Cortex of kidney (tissue), 1 donor: ENCODE measurements at places on chromosomes 3 and 15.

GRCh38 chr3:129734449-129734848 lies 128.0 kb upstream of the PLXND1 start:
- no peak for DNase-seq

- no peak for DNase-seq
Observed at GRCh38 chr15:44719293-44719999, 8.1 kb downstream of the B2M start.

DNA sequence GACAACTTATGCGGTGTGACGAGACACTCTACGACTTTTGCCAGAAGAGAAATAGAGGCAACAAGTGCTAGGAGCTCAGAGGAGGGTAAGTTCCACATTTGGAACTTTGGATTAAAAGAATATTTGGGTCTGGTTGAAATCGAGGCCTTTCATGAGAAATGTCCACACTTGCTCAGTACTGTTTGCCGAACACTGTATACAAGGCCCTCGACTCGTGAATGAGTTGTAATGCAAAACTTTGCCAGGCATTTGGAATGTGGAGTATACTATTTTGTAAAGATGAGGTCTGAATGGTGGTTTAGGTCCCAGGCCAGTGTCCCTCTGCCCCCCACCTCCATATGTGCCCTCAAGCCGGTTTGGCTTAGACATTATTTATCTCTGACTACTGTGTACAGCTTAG lies 73.9 kb downstream of the IGF1R start:
- DNase-seq = no peak

DNA sequence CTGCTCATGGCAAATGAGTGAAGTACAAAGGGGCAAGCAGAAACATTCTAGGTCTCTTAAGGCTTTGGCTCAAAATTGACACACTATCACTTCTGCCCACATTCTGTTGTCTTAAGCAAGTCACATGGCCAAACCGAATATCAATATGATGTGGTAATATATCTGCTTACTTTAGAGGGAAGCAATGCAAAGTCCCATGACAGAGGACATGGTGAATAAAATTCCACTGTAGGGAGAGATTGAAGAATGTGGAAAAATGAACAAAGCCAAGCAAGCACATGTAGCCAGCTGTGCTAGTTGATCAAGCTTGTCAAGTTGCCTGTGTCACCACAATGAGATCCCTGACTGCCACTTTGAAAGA lies 11.2 kb upstream of the TBC1D5 start:
- DNase-seq = no peak

GRCh38 chr15:38211811-38212210 lies 40.8 kb upstream of the SPRED1 start:
- DNase-seq = no peak

DNA sequence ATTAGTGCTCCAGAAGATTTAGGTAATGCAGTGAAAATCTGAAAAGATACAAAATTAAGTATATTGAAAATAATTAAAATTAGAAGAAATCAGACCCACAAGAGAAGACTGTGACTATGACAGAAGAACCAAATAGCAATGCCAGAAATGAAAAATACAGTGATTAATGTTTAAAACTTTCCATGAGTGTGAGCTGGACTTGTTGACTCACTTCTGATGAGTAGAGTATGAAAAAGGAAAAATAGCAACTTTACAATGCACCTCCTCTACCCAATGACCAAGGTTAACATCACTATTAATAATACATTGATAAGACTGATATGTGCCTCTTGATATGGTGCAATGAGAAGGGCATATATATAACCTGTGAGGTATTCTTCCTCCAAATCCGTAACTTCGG lies 39.3 kb upstream of the SLC22A13 start:
- DNase-seq = no peak

- no peak for DNase-seq
Observed at GRCh38 chr3:129238945-129239705, 10.3 kb upstream of the COPG1 start.

DNA sequence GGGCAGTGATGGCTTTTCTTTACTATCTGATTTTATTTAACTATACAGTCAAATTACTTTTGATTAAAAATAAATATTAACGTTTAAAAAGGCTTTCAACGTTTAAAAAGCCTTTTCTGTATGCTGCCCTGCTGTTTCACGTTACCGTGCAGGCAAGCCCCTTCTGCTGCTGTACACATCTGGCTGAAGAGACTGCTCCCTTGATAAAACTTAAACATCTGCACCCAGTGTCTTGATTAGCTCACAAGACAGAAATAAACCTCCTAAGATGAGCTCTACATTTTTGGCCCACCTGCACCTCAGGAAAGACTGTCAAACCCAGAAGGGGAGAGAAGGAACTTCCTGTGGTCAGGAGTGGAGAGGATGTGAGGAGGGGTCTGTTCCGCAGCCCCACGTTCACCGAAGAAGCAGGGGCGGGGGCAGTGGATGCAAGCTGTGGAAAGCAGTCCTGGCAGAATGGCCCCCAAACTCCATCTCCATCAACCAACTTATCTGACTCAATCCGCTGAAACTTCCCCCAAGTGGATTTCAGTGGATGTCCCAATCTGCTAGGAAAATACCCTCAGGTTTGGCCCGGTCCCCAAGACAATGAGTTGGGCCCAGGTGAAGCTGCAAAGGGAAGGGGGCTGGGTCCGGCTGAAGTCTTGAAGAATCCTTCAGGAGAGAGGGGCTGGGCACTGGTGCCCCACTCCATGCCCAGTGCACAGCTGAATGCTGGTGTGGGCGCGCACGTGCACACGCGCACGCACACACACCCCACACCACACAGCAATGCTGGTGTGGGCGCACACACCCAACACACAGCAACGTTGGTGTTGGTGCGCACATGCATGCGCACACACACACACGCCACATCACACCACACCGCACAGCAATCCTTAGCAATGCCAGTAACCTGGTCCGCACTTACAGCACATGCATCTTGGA lies 88.6 kb downstream of the LRIG1 start:
- no peak for DNase-seq

DNA sequence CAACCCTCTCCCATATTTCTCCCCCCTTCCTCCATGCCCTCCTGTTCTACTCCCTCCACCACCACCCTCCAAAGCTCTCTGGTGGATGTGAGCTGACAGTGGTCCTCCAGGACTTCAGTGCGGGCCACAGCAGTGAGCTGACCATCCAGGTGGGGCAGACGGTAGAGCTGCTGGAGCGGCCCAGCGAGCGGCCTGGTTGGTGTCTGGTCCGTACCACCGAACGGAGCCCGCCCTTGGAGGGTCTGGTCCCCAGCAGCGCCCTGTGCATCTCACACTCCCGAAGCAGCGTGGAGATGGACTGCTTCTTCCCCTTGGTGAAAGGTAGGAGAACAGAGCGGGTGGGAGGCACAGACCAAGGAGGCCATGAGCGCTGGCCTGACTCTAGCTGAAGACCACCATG lies 167.5 kb upstream of the UMPS start:
- no peak for DNase-seq

DNA sequence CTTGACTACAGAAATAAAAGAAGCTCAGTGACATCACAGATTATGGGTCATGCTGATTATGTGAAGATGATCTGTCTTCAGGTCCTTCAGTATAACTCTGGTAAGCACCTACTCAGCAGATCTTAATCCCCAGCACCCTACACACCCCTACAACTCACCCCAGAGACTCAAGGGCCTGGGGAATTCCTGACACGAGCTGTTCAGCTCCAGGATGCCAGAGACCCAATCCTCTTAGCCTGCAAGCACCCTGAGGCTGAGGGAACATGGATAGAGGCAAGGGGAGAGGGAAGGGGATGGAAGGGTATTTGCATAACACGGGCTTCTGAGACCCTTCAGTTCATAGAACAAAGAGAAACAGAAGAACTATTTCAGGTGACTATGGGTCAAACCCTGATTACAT lies 13.0 kb downstream of the GLB1 start:
- DNase-seq = no peak

GRCh38 chr3:137222736-137223225 lies 265.0 kb downstream of the IL20RB start:
- no peak for DNase-seq

DNA sequence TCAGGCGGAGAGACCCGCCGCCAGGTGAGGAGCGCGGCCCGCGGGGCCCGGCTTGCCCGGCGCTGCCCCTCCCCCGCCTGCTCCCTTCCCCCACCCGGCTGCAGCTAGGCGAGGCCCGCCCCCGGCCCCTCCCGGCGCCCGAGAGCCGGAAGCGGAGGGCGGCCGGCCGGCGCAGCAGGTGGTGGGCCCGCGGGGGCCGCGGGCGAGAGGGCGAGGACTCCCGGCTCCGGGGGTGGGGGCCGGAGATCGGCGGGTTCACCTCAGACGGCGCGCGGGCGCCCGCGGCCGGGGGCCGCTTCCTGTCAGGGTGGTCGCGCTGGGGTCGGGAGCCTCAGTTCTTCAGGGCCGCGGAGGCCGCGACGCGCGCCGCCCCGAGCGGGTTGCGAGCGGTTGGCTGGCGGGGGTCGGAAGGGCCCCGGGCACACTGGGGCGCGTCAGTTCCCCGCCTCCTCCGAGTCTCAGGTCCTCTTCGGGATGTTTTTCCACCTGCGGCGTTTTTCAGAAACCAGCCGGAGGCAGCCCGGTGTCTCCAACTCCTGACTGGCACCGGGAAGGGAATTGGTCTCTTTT lies 395 bp downstream of the ZFAND6 start:
- no peak for DNase-seq

DNA sequence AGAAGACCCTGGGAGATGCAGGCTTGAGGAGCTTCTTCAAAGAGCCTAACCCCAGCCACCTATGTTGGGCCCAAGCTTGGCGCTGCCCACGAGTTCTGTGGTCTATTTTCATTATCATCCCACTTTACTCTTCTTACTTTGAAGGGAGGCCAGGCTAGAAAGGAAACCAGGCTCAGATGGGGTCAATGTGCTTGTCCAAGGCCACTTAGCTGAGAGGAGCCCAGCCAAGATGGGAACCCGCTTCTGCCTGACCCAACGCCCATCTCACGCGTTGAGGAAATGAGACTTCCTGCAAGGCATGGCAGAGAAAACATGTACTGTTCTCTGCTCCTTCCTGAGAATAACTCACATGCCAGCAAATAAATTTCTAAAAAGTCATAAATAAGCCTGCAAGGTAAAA lies 486.3 kb upstream of the PROK2 start:
- DNase-seq = no peak

DNA sequence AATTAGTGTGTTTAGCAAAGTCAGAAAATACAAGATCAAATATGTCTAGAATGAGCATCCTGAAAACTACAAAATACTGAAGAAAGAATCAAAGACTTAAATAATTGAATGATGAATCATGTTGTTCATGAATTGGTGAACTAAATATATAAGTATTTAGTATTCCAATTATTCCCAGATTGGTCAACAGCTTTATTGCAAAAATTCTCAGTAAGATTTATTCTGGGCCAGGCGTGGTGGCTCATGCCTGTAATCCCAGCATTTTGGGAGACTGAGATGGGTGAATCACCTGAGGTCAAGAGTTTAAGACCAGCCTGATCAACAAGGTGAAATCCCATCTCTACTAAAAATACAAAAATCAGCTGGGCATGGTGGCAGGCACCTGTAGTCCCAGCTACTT lies 250.0 kb upstream of the NECTIN3 start:
- DNase-seq = no peak

DNA sequence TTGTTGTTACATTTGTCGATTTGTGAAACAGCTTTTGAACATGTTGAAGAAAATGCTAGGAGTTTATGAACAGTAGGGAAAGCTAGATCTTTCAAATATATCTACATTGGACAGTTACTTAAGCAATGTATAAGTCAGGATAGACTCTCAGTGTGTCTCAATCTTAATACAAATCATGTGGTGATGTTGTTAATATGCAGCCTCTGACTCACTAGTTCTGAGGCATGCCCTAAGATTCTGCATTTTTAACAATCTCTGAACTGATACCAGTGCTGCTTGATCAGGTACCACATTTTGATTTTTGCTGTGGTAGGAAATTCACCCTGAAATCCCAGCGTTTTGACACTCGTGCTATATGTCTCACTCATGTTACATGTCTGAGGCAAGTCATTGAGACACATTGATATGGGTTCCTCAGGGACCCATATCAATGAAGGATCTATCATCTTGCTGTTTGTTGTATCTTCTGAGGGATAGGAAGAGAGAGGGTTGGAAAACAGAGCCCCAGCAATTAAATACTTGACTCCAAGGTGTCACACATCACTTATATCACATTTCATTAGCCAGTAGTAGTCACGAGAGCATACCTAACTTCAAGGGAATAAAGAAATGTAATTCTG lies 597.9 kb downstream of the TAFA4 start:
- DNase-seq = no peak
